ENCODE measurements at places on chromosomes 2 and 18.
A peak's percentile ranks its signal among the peaks of the same experiment; 100 is the strongest.

GRCh38 chr2:192090911-192091310 is 103.8 kb downstream of the TMEFF2 start:
- DNase-seq: peak; percentile 30

DNA sequence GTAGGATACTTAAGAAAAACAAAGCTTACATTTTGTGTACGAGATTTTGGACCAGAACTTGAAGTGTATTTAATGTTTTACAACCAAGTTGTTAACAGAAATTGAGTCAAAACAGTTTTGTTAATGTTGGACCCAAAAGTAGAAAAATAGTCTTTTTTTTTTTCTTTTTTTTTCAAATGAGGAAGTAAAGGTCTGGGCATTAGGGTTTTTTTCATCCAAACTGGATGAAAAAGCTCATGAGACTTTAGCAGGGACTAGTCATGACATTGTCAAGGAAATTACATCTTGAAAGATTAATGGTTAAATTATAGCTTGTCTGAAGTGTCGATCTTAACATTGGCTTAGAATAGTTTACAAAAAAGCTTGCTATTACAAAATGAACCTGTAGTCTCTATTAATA is 32.3 kb downstream of the CCNT2 start:
- no peak for DNase-seq

DNA sequence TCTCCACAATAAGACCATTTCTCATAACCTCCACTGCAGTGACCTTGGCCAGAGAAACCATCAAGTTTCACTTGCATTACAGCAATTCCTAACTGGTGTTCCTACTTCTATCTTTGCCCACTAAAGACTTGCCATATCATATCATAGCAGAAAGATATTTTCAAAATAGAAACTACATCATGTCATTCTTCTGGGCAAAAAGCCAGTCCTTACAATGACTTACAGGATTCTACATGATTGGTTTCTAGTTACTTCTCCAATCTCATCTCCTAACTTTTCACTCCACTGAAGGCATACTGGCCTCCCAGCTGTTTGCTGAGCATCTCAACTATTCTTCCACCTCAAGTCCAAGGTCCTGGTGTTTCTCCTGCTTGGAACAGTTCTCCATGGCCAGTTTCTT is 151.4 kb downstream of the HNMT start:
- DNase-seq: no peak

GRCh38 chr18:36200354-36200771 is 13.1 kb downstream of the MOCOS start:
- DNase-seq: no peak

DNA sequence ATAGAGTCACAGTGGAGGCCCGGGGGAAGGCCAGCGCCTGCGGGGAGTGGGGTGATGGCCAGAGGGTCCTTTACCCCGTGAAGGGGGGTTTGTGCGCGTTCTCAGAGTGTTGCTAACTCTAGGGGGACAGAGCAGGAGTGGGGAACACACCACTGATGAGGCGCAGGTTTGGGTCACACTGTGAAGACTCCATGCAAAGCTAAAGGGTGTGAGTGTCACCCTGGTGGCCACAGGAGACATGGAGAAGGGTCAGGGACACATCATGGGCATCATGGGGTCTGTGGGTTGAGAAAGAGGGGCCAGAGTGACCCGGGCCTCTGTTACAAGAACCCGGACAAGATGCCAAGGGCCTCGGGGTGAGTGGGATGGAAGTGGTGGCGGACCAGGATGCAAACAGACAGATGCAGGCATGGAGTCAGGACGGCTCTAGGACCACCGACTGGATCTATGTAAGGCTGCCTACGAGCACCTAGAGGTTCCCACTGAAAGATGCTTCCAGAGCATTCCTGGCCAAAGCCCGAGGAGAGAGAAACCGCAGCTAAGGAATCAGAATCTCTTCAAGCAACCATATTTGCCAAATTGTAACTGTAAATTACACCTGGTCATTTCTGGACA is 84.3 kb downstream of the PXDN start:
- no peak for DNase-seq

- DNase-seq: peak; percentile 39
Measured at GRCh38 chr18:75551071-75551470, 123.6 kb upstream of the SMIM21 start.

DNA sequence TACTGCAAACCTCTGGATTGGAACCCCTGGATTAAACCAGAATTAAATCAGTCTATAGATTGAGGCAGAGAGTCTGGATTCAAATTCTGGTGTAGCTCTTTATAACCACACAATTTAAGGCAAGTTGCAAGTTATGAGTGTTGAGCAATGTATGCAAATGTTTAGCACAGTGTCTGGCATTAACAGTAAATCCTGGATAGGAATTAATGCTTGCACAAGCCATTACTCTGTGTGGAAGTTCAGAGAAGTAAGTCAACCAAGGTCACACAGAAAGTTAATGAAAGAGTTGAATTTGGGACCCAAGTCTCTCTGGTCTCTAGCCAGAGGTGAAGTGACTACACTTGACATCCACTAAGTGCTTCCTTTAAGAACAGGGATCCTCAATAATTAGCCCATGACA is 2.0 kb upstream of the MARCO start:
- DNase-seq: no peak

- peak; percentile 44 for DNase-seq
Measured at GRCh38 chr2:59025157-59025757, 784.1 kb upstream of the FANCL start.

DNA sequence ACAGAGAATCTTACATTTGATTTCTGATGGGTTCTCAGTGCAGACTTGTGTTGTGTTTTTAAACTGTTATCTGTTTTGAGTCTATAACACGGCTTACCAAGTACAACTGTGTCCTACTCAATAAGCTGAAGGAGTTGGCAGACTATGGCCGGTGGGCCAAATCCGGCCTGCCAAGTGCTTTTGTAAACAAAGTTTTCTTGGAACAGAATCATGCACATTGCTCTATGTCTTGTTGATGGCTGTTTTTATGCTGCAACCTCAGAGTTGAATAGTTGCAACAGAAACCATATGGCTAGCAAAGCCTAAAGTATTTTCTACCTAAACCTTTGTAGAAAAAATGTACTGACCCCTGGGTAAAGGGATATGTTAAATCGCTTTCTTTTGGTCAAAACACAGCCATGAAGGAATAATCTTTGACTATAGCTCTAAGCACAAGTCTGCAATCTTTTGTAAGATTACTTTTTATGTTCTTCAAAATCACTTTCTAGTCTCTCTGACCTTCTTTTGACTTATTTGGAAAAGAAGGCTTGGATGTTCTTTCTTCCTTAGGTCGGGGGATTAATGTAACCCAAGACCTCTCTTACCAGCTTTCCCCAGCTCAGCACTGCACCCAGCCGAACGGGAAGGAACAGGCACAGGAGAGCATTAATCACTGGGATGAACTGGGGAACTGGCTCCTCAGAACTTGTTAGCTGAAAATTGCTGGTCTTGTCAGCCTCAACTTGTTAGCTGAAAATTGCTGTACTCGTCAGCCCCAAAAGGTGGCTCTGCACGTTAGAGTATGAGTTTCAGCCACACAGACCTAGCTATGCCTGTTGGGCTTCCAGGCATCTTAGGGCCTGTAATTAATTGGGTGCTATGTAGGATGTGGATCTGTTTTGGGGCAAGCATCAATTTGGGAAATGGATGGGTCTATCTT is 75.4 kb downstream of the CD8B2 start:
- DNase-seq: no peak

DNA sequence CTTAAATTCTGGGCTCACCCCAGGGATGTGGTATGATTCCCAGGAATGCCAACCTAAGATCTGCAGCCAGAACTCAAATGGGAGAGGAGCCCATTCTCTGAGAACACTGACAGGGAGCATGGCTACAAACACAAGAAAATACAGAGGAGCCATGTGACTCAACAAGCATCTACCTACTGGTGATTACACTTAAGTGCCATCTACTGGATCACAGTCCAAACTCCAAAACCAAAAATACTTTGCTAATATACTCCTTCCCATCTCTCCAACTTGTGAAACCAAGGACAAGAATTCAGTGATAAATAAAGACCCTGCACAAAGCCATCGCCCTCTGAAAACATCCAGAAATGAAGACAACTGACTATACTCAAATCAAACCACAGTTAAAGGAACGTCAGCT is 116.9 kb downstream of the NR4A2 start:
- no peak for DNase-seq
